ENCODE measurements at places on chromosomes 5 and 9.

DNA sequence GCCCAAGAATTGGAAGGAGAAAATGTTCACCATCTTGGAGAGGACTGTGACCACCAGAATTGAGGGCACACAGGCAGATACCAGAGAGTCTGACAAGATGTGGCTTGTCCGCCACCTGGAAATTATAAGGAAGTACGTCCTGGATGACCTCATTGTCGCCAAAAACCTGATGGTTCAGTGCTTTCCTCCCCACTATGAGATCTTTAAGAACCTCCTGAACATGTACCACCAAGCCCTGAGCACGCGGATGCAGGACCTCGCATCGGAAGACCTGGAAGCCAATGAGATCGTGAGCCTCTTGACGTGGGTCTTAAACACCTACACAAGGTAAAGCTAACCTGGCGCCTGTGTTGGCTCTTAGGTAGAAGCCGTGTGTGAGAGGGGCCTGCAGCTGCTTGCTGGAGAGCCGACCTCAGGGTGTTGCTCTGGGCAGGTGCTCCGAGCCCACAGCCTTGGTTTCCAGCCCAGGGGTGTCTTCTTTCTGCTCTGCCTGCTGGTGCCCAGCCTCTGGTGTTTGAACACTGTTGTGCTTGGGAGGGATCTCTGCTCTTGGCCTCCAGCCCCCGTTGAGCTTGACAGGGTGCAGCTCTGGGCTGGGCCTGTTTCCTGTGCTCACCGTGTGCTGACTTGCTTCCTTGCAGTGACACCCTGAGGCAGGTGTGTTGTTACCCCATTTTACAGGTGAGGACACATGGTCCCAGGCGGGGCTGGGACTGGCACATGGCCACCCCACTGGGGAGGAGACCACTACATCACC lies 10.9 kb downstream of the EXOC3 start:
- H3K4me3 ChIP-seq, result no peak overlapping the region
- H3K27ac ChIP-seq, result no peak overlapping the region
- no peaks in the 10 kb centered on the region for H3K27me3 ChIP-seq
- DNase-seq, result no peak

DNA sequence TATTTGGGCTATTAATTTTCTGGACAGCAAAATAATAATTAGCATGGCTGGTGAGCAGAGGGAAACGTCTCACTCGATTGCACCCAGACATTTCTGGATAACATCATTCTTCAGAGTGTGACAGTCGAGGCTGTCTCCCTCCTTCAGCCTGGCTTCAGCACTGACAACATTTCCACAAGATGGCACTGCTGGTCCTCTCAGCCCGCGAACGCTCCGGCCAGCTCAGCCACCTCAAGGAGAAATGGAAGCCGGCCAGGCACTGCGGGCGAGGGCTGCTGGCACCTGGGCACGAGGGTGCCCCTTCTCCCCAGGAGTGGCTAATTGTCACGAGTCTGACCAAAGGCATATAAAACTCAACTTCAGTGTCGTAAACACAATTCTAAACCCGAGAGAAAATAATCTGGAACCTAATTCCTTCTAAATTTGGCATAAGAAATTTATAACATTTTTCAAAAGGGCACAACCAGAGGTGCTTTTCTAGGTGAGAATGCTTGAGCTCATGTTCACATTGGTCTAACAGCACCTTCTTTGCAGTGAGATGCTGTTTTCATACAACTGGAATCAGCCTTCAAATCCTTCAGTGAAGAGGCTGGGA lies 65.9 kb downstream of the DAP start:
- H3K36me3 ChIP-seq, result peaks cover 3% of the 10 kb centered on the region
- no peaks in the 10 kb centered on the region for H3K27me3 ChIP-seq
- H3K4me1 ChIP-seq, result peaks cover 39% of the 10 kb centered on the region

DNA sequence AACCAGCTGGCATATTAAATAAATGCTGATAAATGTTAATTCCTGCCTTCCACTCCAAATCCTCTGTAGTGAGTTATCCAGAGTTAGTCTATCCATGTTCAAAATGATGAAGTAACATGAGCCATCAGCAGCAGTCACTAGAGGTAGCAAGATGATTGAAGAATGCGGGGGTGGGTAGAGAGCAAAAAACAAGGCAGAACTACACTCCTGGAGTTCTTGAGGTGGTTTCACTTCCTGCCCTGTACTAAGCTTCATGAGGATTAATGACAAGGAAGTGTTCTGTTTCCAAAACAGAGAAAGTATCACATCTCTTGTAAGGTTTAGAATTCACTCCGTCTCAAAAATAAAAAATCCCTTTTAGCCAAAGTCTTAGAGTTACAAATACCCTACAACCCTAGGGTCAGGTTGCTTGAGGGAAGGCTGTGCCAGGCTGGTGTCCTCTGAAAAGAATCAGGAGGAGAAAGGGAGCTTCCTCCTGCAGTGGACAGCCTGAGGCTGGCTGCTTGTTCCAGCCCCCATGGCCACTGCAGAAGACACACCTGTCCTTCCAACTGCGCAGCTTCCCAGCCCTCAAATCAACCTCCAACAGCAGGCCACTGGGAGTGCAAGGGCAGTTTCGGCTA lies 180.2 kb downstream of the DENND1A start:
- no peak overlapping the region for H3K4me3 ChIP-seq
- no peak overlapping the region for H3K27ac ChIP-seq
- DNase-seq, result peak; percentile 7

DNA sequence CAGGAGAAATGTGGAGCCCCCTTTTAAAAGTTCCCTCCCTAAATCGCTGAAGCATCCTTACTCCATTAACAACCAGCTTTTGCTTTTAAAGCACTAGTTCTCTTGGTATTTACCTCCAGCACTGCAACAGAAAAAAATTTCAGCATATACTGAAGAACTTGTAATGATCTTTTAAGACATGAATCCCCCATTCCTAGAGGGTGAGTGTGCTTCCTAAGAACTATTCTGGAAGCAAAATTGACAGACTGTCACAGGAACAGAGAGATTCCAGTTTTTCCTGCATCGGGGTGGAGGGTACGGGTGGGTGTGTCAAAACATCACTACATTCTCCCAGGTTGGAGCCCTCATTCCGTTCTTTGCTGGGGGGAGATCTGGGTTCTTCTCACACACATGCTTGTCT lies 151.9 kb downstream of the EBF1 start:
- no peaks in the 10 kb centered on the region for H3K36me3 ChIP-seq
- H3K4me1 ChIP-seq, result no peaks in the 10 kb centered on the region
- H3K27me3 ChIP-seq, result no peaks in the 10 kb centered on the region

- no peaks in the 10 kb centered on the region for H3K36me3 ChIP-seq
- H3K27me3 ChIP-seq, result no peaks in the 10 kb centered on the region
- DNase-seq, result no peak
Observed at GRCh38 chr9:1233568-1233967, 183.4 kb downstream of the DMRT2 start.

- H3K36me3 ChIP-seq, result no peaks in the 10 kb centered on the region
- H3K4me1 ChIP-seq, result peaks cover 4% of the 10 kb centered on the region
- no peak for DNase-seq
- H3K27me3 ChIP-seq, result no peaks in the 10 kb centered on the region
- no peak overlapping the region for H3K4me3 ChIP-seq
- no peak overlapping the region for H3K27ac ChIP-seq
Observed at GRCh38 chr5:77170196-77170890, 40.1 kb upstream of the PDE8B start.

DNA sequence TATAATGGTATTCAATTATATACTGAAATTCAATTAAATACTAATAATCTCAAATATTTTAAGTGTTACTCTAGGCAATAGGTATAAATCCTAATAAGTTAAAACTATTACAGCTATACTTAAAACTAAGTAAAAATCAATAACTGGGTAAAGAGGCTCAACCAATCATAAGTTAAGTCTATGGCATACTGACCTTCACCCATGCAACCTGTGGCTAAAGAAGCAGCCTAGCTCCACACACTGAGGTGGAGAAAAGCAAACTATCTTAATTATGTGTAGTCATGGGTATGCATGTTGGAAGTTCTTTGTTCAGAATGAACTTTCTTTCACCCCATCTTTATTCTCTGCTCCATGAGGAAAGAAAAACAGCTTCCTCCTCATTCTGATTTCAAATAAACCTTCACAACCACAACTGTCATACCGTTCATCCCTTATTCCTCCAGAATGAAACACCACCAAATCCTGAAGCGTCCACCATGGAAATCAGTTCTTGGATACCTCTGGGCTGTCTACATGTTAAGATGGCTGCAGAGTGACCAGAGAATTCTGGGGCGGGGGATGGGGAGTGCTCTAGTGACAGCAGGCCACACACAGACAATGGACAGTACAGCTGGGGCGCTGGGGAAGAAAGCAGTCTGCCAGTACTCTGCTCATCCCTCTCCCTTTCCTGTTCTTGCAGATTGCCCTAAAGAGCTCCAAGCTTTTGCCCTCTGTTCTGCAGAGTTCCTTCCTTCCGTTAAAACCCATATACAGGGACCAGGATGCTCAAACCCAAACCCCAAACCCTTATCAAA lies 62.3 kb downstream of the RIGI start:
- DNase-seq, result no peak
- no peaks in the 10 kb centered on the region for H3K36me3 ChIP-seq
- no peaks in the 10 kb centered on the region for H3K27me3 ChIP-seq
- H3K27ac ChIP-seq, result no peak overlapping the region

- H3K4me3 ChIP-seq, result no peak overlapping the region
- no peaks in the 10 kb centered on the region for H3K36me3 ChIP-seq
- peaks cover 18% of the 10 kb centered on the region for H3K4me1 ChIP-seq
- no peak for DNase-seq
- no peak overlapping the region for H3K27ac ChIP-seq
Observed at GRCh38 chr5:5320062-5320805, 102.2 kb upstream of the ICE1 start.

DNA sequence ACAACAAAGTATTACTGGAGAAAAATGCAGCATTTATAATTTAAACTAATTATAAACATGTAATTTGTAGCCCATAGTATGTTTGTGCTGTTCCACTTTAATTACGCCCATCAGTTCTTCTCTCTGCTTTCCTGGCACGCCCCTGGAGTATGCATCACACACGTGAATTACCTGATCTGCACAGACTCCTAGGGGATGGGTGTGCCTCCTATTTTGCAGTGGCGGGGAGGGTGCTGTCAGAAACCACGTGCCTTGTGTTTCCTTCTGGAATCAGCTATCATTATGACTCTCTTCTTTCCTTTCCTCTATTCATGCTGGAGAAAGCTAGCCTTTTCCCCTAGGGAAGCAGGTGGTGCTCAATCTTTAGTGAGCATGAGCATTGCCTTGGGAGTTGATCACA lies 43.3 kb downstream of the RPS23 start:
- H3K27me3 ChIP-seq, result no peaks in the 10 kb centered on the region
- no peaks in the 10 kb centered on the region for H3K4me1 ChIP-seq
- H3K4me3 ChIP-seq, result no peak overlapping the region
- H3K36me3 ChIP-seq, result no peaks in the 10 kb centered on the region
- no peak overlapping the region for H3K27ac ChIP-seq

- H3K4me1 ChIP-seq, result no peaks in the 10 kb centered on the region
- no peaks in the 10 kb centered on the region for H3K36me3 ChIP-seq
- DNase-seq, result peak; percentile 87
- no peaks in the 10 kb centered on the region for H3K27me3 ChIP-seq
- no peak overlapping the region for H3K27ac ChIP-seq
- no peak overlapping the region for H3K4me3 ChIP-seq
Observed at GRCh38 chr5:121279801-121280200, 571.9 kb upstream of the FTMT start.
